ENCODE measurements at places on chromosomes 1 and 21.

- DNase-seq, result no peak
Observed at GRCh38 chr1:41954533-41954944, 35.8 kb upstream of the HIVEP3 start.

DNA sequence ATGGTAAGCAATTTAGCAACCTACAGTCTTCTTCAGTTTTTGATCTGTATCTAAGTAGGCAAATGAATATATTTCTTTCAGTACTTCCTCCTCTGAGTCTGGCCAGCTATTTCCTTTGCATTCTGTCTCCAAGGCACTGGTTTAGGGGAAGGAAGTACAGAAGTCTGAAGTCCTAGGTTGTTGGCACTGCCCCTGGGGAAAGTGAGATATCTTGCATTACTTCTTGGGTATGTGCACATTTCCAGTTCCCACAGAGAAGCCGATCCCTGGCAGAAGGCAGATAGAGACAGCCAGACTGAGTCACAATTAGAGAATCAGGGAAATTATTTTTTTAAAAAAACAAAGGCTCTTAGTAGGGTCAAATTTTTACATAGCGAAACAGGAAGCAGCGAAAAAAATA lies 98.8 kb downstream of the RASAL2 start:
- no peak for DNase-seq

GRCh38 chr1:96039910-96040309 lies 681.7 kb upstream of the PTBP2 start:
- no peak for DNase-seq

- no peak for DNase-seq
Observed at GRCh38 chr1:76124196-76124595, 49.6 kb downstream of the ST6GALNAC3 start.

DNA sequence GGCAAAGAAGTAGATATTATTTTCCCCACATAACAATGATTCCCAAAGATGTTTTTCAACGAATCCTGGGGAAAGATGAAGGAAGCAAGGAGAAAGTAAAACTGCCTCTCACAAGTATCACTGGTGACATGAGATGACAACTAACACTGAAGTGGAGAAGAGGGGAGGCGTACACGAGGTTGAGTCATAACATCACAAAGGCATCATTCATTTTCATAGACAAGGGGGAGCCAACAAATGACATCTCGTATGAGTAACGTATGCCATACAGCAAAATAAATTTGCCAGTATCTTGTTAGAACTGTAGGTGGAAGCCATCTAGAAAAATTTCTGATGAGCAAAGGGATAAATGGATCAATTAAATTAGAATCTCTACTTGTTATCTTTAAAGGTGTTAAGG lies 56.6 kb downstream of the ATP1B1 start:
- no peak for DNase-seq

DNA sequence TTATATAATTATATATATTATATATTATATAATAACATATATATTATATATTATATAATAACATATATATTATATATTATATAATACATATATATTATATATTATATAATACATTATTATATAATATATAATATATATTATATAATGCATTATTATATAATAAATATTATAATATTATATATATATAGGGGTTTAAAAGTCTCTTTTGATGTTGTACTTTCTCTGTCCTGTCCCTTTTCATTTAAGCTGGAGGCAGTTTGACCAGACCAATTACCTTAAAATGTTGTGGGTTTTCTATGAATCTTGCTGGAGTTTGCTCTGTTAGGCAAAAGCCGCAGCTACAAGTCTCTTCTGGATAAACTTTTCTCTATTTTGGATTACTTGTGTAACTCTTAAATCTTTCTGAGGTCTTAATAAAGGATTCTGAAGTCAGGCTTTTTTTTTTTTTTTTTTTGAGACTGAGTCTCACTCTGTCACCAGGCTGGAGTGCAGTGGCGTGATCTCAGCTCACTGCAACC lies 22.2 kb upstream of the KIF1B start:
- no peak for DNase-seq

All from BE2C (cell line).